ENCODE measurements at places on chromosomes 4 and X. TPM values are rescaled to one million over a fixed set of nuclear protein-coding genes. Genes with fewer than 3 reads are reported as not detected.

The RNF212 gene
- total RNA-seq: not detected

DNA sequence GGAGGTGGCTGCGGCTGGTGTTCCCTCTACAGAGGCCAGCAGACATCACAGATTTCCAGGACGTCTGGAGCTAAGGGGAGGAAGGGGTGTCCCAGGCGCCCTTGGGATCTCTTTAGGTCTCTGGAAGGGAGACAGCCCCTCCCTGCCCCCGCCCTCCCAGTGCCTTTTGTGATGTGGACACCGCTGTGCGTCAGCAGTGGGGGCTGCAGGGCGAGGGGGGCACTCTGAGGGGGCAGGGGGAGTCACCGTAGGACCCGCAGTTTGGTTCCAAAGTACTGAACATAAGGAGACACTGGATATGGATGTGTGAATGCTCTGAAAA, 25.6 kb upstream of the MXD4 start:
- no peak for DNase-seq

DNA sequence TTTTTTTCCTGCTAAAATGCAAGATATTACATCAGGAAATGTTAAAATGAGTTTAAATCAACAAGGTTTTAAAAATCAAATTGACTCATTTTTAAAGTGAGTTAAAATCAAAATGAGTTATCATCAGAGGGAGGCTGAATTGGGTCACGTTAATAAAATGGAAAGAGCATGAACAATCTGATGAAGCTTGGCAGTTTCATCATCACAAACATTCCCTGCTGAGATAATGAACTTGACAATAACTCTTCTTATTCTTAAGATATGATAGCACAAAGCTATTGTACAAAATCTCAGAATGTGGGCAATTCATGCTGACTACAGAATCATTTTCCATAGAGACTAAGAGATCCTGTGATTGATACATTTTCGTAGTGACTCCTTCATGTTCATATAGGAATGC, 1086.7 kb downstream of the STIM2 start:
- DNase-seq: no peak

DNA sequence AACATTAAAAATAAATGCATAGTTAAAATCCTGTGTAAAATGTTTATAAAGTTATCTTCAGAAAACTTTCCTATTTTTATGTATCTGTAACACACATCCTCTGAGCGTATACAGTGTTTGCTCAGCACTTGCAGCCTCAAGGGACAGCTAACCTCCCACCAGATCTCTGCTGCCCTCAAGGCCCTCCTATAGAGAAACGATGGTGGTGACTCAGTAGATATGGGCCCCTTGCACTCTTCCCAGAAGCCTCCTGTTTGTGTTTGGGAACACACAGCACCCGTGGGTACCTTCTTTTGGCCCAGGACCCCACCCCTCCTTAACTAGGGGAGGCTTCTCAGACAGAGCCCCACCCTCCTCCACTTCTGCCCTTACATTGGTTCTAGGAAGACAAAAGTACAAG, 26.7 kb downstream of the PJA1 start:
- DNase-seq: no peak

The SHROOM4 gene
- 0.92 TPM for total RNA-seq

DNA sequence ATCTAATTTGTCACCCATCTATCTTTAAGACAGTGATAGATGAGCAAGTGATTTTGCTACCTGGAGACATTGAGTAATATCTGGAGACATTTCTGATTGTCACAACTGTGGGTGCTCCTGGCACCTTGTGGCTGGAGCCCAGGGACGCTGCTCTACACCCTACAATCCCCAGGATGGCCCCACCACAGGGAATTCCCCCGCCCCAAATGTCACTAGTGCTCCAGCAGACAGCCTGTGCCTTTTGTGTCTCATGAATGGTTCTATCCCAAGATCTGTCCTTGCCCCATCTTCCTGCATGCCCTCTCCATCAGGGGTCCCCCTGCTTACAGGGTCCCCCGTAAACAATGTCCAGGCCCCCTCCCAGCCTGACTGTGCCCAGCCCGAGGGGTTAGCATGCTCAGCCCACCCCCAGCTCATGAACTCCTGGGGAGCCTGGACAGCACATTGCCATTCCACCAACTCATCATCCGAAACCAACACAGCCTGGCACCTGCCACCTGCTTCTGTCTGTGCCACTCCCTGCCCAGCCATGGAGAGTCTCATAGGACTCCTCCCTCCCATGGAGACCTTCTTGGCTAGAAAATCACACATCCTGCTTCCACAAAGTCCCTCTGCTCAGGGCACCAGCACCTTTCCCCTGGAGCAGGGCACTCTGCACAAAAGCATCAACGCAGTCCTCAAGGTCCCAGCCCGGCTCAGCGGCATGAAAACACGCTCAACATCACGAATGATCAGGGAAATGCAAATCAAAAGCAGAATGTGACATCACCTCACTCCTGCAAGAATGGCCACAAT, 5.7 kb downstream of the P2RY8 start:
- DNase-seq: no peak

The CPZ gene
- 0.83 TPM for total RNA-seq

DNA sequence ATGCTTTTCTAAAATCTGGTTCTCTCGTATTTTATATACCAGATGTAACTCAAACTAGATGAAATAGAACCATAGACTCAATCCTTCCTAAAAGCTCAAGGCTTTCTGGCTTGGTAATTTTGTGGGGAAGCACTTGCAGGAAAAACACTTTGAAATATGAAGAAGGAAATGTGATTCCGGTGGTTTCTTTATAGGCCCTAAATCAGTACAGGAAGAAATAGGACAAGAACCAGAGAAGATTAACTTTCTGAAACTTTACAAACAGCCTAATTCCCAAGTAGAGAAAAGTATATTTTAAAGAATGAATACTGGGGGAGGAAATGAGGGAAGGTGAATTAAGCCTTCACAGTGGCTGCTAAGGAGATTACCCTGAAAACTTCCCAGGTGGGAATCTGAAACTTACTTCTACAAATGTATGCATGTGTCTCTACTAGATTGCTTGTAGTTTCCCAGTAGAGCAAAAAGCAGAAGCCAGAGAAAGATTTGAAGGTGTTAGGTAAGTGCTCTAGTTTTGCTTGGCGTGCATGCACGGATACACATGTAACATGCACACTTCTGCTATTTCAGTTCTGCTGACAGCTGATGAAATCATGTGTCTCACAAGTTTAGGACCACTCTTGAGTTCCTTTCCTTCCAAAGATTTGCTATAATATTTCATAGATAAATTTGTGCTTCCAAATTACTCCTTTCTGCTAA, 92.1 kb downstream of the AFF1 start:
- no peak for DNase-seq

- no peak for DNase-seq
Measured at GRCh38 chrX:12467321-12467720, 323.9 kb upstream of the PRPS2 start.

- DNase-seq: peak; percentile 34
Measured at GRCh38 chr4:4761128-4761982, 98.1 kb upstream of the MSX1 start.

The NUDT11 gene
- total RNA-seq: 40.5 TPM

GRCh38 chr4:68038272-68038671, 75.0 kb upstream of the TMPRSS11A start:
- DNase-seq: no peak

- no peak for DNase-seq
Measured at GRCh38 chr4:113694008-113694407, 67.5 kb downstream of the CAMK2D start.

The NAP1L3 gene
- total RNA-seq: 19.1 TPM

DNA sequence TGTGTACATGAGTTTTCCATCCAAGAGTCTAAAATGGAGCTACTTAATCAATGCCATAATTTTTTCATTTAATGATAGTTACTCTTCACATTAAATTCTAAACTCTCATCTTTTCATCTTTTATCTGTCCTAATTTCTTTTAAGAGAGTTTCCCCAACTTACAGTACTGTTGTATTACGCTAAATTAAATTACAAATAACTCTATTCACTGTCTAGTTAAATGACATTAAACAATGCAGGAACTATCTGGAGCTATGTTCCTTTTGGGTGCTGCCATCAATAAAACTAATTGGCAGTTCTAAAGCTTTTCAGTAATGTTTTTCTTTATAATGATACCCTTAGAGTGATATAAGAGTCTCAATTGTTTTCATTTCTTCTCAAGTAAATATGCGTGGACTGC, 227.6 kb downstream of the ANKRD50 start:
- no peak for DNase-seq

- DNase-seq: peak; percentile 13
Measured at GRCh38 chrX:276581-277201, 4.5 kb upstream of the PLCXD1 start.

- DNase-seq: no peak
Measured at GRCh38 chrX:17706676-17707075, 30.6 kb upstream of the SCML1 start.

The PNCK gene
- total RNA-seq: not detected

DNA sequence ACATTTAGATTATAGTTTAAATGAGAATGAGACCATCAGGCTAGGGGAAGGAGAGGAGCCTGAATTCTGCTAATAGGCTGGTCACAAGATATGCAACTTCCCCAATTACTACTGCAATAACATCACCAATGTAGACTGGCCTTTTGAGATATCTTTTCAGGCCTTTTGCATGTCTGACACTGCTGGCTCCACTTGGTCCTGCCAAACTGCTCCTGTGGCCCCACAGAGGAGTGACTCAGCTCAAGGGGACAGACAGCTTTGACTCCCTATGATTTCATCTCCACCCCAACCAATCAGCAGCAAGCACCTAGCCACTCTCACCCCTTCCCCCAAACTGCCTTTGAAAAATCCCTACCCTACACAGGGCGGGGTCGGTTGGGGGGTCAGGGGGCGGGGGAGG, 22.8 kb downstream of the GPRIN3 start:
- peak; percentile 7 for DNase-seq

The RASSF6 gene
- total RNA-seq: not detected

The PNMA6F gene
- total RNA-seq: not detected

DNA sequence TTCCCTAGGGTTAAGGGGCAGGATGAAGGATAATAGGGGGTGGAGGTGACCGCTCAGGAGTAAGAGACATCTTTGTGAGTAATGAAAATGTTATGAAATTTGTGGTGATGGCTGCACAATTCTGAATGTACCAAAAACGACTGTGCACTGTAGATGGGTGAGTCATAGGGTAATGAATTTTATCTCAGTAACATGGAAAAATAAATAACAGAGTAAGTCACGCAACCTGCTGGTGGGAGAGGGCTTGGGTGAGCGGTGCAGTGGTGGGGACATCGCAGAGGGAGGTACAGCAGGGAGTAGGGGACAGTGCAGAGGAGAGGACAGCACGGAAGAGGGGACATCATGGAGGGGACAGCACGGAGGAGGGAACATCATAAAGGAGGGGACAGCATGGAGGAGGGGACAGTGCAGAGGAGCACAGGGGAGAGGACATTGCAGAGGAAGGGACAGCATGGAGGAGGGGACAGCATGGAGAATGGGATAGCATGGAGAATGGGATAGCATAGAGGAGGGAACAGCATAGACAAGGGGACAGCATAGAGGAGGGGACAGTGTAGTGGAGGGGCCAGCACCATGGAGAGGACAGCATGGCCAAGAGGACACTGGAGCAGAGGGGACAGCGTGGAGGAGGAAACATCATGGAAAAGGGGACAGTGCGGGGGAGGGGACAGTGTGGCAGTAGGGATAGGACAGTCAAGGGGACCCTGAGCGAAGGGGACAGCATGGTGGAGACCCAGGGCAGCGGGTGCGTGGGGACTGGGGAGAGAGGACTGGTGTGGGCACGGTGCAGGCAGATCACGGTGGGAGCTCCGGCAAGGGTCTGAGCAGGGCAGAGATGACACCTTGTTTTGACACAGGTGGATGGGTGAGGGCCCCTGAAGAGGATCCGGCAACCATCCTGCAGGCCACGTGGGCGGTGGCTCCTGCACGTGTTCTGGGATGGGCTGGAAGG, 68.5 kb upstream of the MXD4 start:
- peak; percentile 85 for DNase-seq

The C4orf51 gene
- not detected for total RNA-seq

The CLNK gene
- total RNA-seq: not detected

GRCh38 chr4:164700471-164700870, 53.5 kb upstream of the SMIM31 start:
- DNase-seq: peak; percentile 56

- DNase-seq: no peak
Measured at GRCh38 chrX:134369576-134369975, 90.4 kb upstream of the HPRT1 start.

GRCh38 chrX:96619588-96619987, 65.1 kb upstream of the DIAPH2 start:
- DNase-seq: no peak

GRCh38 chrX:40272141-40272540, 174.4 kb upstream of the BCOR start:
- peak; percentile 10 for DNase-seq

GRCh38 chrX:37958525-37959211, 47.7 kb upstream of the SYTL5 start:
- DNase-seq: no peak

DNA sequence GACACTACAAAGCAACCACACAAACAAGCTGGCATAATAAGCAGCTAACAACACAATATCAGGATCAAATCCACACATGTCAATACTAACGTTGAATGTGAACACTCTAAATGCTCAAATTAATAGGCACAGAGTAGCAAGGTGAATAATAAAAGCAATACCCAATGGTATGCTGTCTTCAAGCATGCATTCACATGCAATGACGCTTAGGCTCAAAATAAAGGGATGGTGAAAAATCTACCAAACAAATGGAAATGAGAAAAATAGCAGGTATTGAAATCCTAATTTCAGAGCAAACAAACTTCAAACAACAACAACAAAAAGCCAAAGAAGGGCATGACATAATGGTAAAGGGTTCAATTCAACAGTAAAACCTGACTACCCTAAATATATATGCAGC, 74.0 kb upstream of the FAM47B start:
- DNase-seq: no peak

DNA sequence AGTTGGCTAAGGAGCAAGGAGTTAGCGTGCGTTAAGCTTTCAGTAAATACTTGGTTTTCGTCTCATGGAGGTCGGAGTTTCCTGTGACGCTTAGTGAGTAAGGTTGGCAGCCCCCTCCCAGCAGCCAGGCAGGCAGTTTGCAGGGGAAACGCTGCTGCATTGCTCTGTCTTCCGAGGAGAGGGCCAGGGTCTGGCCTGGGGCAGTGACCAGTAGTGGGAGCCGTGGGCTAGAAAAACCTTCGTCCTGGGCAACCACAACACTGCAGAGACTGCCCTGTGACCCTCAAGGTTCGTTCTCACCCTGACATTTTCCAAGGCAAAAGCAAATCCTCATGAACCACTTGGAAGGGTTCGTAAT, 432 bp downstream of the TMEM175 start:
- peak; percentile 19 for DNase-seq

The AFF1 gene
- total RNA-seq: 4.5 TPM

Data from Daoy (cell line).